ENCODE measurements at places on chromosomes 16 and 17. TPM values are rescaled to one million over a fixed set of nuclear protein-coding genes. Genes with fewer than 3 reads are reported as not detected.

Gene ZSCAN10
- total RNA-seq = 0.74 TPM

Gene KATNIP
- 22.9 TPM for total RNA-seq

Gene CCL7
- total RNA-seq = not detected

Gene DPEP3
- total RNA-seq = not detected

Gene TM4SF5
- not detected for total RNA-seq

Gene METTL9
- 108 TPM for total RNA-seq

Gene SMIM5
- total RNA-seq = 0.20 TPM

Gene RDM1
- total RNA-seq = not detected

Gene SLC5A11
- not detected for total RNA-seq

Gene CACNG3
- total RNA-seq = 2.2 TPM

Gene TMEM92
- total RNA-seq = not detected

Gene NUDT7
- 3.0 TPM for total RNA-seq

Gene LGALS9
- total RNA-seq = 6.5 TPM

Gene CHST4
- total RNA-seq = not detected

Gene VASN
- 4.1 TPM for total RNA-seq

Gene SLC13A2
- not detected for total RNA-seq

Gene ZNF423
- 149 TPM for total RNA-seq

Gene TMEM114
- total RNA-seq = not detected

Gene CCDC92B
- total RNA-seq = 19.0 TPM

Gene GRB7
- not detected for total RNA-seq

Gene FBXW10
- not detected for total RNA-seq

Gene ASPHD1
- total RNA-seq = 56.4 TPM

Gene VTN
- total RNA-seq = 0.25 TPM

Gene TNFRSF17
- not detected for total RNA-seq

Gene TTYH2
- total RNA-seq = 121 TPM

Gene PMFBP1
- total RNA-seq = 13.1 TPM

Gene EVI2A
- not detected for total RNA-seq

Gene CA5A
- total RNA-seq = not detected

Gene PCTP
- total RNA-seq = 20.5 TPM

Gene SAMD14
- 95.0 TPM for total RNA-seq

Gene CACNG5
- total RNA-seq = 45.1 TPM

Gene NPIPA8
- total RNA-seq = not detected

Gene CHTF18
- 49.2 TPM for total RNA-seq

Gene TMEM101
- total RNA-seq = 22.6 TPM
